Diencephalon (tissue), 1 donor: ENCODE measurements at places on chromosomes 1 and 21. TPM values are rescaled to one million over a fixed set of nuclear protein-coding genes. Genes with fewer than 3 reads are reported as not detected.

Gene DNALI1
- 10.6 TPM for total RNA-seq

Gene SPATA45
- total RNA-seq: 3.2 TPM

Gene TFF1
- not detected for total RNA-seq

Gene GPR161
- 56.7 TPM for total RNA-seq

Gene ICOSLG
- total RNA-seq: 0.69 TPM

Gene CA14
- 1.8 TPM for total RNA-seq

Gene LRRC52
- not detected for total RNA-seq

Gene SPATA46
- not detected for total RNA-seq

Gene ERICH3
- total RNA-seq: 20.3 TPM

Gene FCGR1A
- total RNA-seq: 14.1 TPM

Gene MEGF6
- total RNA-seq: 5.8 TPM

Gene HSPA6
- total RNA-seq: 1.2 TPM

Gene PRKCZ
- 77.3 TPM for total RNA-seq

Gene AUNIP
- 2.3 TPM for total RNA-seq

Gene SELP
- total RNA-seq: 0.92 TPM

Gene AADACL4
- not detected for total RNA-seq

Gene DNASE2B
- total RNA-seq: 0.23 TPM

Gene ADCY10
- total RNA-seq: 0.69 TPM

Gene MTR
- total RNA-seq: 22.6 TPM

Gene FAM151A
- total RNA-seq: not detected

Gene ERVH48-1
- 0.23 TPM for total RNA-seq

Gene KLHDC9
- total RNA-seq: 15.5 TPM

Gene DISP3
- 10.8 TPM for total RNA-seq

Gene GJA5
- 2.3 TPM for total RNA-seq

Gene AMY1C
- total RNA-seq: not detected

Gene AXDND1
- total RNA-seq: 0.69 TPM

Gene KIF17
- total RNA-seq: 17.8 TPM

Gene OR2T2
- total RNA-seq: not detected

Gene CLDN17
- total RNA-seq: not detected

Gene RSPO1
- not detected for total RNA-seq

Gene MLLT11
- 86.0 TPM for total RNA-seq

Gene C1orf56
- 3.0 TPM for total RNA-seq

Gene UMODL1
- not detected for total RNA-seq

Gene GPX7
- 27.2 TPM for total RNA-seq

Gene EPHB2
- 36.9 TPM for total RNA-seq

Gene BECN2
- total RNA-seq: not detected

Gene RPE65
- 2.1 TPM for total RNA-seq

Gene MNDA
- 7.4 TPM for total RNA-seq

Gene AVPR1B
- total RNA-seq: 0.23 TPM

Gene TRIM62
- total RNA-seq: 4.6 TPM

Gene TMEM125
- 0.69 TPM for total RNA-seq

Gene AMY1A
- not detected for total RNA-seq
